HFFc6 (cell line): ENCODE measurements at places on chromosomes 3 and 15. TPM values are rescaled to one million over a fixed set of nuclear protein-coding genes. Genes with fewer than 3 reads are reported as not detected.

The ZNF80 gene
- total RNA-seq = not detected in 3 replicates

The FOXL2 gene
- total RNA-seq = 0.47 to 7.7 TPM (median 1.2 TPM) in 3 replicates

The CCDC9B gene
- total RNA-seq = 54.2 to 92.3 TPM (median 87.8 TPM) in 3 replicates

The CDHR4 gene
- total RNA-seq = 0.18 TPM in 1 of 2 replicates, not detected in the other

The CHRNB4 gene
- total RNA-seq = not detected in 3 replicates

The ZIC4 gene
- total RNA-seq = 0.28 to 0.57 TPM (median 0.30 TPM) in 3 replicates

DNA sequence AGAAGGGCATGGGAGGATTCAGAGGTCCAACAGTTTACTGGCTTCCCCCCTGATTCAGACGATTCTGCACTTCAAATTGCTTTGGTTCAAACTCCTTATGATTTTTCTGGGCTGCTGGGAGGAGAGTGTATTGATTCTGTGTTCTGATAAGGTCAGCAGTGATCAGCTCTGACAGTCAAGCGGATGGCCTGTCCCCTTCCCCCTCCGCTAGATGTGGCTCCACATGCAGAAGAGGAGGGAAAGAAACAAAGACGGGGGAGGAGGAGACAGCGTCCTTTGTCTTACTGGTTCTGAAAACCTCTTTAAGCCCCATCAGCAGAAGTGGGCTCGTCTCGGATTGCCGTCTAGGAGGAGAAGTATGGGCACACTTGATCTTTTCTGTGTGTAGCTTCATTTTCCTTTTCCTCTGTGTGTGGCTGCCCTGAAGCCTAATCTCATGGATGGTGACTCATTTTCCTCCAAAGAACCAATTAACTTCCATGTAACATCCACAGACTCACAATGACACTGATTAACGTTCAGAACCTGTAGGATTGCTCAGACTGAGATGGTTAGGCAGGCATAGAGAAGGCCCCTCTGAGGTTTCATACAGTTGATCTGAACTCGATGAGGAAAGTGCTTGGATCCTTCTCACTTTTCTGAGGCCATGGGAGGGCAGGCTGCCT is 162.4 kb upstream of the PPP2R3A start:
- DNase-seq = no peak

DNA sequence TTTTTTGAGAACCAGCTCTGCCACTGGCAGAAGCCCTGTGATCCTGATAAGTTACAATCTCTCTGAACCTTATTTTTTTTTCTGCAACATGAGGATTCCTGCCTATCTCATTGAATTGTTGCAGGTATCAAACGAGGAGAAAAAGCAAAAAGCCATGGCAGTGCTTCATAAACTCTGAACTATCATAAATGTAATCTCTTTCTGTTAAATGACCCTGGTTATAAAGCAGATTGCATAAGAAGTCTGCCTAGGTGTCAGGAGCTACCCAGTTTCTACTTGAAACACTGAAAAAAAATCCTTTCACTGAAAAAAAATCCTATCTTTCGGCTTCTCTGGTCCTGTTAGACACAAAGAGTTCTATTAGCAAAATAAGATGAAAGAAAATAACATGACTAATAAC is 172.7 kb downstream of the FAM43A start:
- no peak for DNase-seq

- no peak for DNase-seq
Measured at GRCh38 chr3:178519701-178520100, 16.5 kb upstream of the KCNMB2 start.

- DNase-seq = no peak
Measured at GRCh38 chr15:71201477-71201876, 86.2 kb downstream of the THSD4 start.

DNA sequence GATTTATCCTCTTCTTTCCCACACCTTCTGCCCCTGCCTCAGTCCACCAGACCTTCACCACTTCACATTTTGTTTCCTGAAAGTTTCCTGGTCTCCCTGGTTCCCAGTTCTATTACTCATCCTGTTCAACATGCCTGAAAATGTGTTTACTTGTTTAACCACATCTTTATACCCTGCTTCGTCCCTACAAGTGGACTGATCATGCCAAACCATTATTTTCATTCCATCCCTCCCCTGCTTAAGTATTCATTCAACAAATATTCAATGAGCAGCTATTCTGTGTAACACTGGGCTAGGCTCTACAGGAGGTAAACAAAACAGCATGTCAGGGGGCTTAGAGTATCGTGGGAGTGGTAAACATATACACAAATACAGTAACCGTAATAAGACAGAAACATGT is 5.5 kb downstream of the MYO5A start:
- peak; percentile 87 for DNase-seq

GRCh38 chr15:56534728-56535127 is 69.8 kb upstream of the MNS1 start:
- DNase-seq = no peak

- DNase-seq = no peak
Measured at GRCh38 chr15:50365971-50366370, 11.0 kb upstream of the GABPB1 start.

DNA sequence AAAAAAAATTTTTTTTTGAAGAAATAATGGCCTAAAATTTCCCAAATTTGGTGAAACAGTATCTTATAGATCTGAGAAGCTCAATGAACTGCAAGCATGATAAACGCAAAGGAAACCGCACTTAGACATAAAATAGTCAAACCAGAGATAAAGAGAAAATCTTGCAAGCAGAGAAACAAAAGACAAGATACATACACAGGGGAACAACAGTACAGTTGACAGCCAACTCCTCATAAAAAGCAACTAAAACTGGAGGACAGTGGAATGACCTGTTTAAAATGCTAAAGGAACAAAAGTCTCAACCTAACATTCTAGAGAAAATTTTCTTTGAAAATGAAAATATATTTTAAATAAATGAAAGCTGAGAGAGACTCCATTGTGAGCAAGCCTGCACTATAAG is 107.5 kb downstream of the RASA2 start:
- DNase-seq = no peak

- peak; percentile 25 for DNase-seq
Measured at GRCh38 chr15:99486371-99487336, 79.1 kb upstream of the MEF2A start.

- no peak for DNase-seq
Measured at GRCh38 chr3:172270557-172271166, 177.6 kb downstream of the GHSR start.

GRCh38 chr3:183087184-183087583 is 12.1 kb downstream of the MCCC1 start:
- no peak for DNase-seq

DNA sequence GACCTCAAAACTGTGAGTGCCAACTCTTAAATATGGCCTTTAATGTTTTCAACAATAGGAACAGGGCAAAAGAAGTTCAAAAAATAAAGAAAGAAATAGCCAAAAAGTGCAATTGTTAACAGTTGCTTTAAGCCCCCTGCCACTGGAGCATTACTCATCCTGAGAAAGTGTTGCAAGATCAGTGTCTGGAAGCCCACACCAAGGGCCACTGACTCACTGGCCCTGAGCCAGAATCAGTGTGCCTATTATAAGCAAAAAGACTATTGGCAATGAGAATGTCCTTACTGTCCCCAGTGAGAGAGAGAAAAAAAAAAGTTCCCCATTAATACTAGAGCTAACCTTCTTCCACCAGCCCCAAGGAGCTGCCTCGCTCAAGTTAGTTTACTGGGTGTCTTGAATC is 480.1 kb upstream of the ZNF385D start:
- no peak for DNase-seq

DNA sequence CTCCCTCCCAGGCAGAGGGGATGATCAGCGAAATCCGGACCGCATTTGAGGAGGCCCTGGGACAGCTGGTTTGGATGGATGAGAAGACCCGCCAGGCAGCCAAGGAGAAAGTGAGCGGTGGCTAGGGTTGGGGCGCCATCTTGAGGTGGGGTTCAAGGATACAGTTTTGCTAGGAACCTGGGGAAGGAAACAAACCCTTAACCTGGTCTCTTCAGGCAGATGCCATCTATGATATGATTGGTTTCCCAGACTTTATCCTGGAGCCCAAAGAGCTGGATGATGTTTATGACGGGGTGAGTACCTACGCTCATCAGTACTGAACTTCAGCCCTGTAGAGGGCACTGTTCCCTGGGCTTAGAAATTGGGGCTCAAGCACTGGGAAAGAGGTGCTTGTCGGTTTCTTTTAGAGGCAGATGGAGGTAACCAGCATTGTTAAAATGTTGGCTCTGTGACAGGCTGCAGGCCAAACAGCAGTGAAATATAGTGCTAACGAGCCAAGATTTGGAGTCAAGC is 9.6 kb upstream of the PSMD2 start:
- peak; percentile 27 for DNase-seq

DNA sequence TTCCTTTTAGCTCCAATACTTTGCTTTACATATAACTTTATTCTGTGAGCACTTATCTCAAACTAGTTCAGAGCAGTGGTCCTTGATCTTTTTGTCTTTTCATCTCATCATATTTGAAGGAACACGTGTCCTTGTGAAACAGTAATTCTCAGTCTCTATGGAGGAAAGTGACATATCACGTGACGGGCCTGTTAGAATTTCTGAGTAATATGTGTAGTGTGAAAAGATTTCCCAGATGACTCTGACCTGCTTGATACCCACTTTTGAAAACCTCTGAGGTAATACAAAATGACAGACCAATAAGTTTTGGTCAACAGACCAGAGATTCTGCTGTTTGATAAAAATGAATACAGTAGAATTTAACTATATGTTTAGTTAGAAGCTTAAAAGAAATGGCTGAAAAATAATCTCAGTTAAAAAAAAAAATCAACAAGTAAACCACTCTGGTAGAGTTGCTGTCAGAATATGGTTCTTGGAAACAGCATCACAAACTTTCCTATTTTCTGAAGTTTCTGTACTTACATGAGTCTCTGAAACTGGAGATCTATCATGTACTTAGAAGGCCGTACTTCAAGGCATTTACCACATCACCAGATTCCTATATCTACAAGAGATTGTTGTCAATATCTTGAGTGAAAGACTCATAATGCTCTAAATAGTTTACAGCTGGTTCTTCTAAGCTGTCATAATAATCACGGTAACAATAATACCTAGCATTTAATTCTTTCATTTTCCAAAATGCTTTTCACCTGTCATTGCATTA is 590.2 kb upstream of the TBL1XR1 start:
- no peak for DNase-seq

GRCh38 chr3:143775459-143775858 is 72.8 kb downstream of the SLC9A9 start:
- peak; percentile 4 for DNase-seq

DNA sequence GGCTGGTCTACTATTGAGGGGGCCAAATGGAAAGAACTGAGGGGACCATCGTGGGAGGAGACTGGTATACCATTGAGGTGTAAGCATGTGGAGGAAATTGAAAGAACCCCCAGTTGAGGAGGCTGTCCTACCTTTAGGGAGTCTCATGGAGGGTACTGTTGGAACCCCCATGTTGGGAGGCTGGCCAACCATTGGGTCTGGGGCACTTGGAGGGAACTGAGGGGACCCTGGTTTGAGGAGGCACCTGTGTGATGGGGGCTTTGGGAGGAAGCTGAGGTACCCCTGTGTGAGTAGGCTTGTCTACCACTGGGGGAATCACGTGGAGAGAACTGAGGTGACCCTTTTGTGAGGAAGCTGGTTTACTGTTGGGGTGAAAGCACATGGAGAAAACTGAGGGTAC is 157.5 kb downstream of the FBLN2 start:
- DNase-seq = no peak

DNA sequence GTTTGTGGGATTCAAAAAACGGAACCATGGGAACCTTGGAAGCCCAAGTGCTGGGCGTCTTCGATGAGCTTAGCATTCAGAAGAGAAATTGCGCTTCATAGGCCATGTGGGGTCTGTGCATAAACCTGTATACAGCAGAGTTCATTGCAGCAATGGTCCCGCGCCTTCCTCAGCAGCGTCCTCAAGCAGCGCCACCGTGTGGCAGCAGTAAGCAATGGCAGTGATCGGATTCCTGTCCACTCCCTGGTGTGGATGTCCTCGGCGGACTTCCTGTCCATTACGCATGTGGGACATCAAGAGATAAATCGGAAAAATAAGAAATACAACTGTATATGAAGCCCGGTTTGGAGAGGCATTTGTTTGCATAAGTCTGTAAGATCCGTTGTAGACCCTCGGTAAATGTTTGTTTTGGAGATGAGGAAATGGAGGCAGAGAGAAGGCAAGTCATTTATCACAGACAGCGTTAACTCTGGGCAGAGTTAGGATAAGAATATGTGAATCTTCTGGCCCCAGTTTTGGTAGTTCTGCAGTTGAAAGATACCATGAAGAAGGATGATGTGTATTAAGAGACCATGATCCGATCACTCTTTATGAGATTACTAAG is 57.7 kb downstream of the CNTN4 start:
- DNase-seq = no peak
